Skin of body (tissue), 3 donors: ENCODE measurements at places on chromosomes 11 and 22.

GRCh38 chr11:64766881-64767280 is 7.1 kb upstream of the PYGM start:
- DNase-seq: no peak

DNA sequence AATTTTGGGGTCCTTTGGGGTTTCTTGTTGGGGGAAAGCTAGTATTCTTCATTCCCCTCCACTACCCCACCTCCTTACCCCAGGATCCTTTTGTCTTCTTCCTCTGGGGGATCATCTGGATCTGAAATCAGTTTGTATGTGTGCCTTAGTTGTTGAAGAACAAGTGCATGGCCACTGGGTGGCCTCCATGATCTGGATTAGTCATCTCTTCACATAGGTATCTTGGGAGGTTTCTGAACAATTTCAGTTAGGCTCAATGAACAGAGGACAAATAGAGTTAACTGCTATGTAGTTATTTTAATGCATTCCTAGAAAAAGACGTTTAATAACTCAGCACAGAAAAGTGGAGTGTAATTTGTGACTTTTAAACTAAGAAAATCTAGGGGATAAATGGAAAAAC is 7.1 kb upstream of the VWA5A start:
- no peak for DNase-seq

GRCh38 chr11:14237444-14237961 is 121.5 kb downstream of the RRAS2 start:
- no peak for DNase-seq

- DNase-seq: no peak
These were observed 119.8 kb upstream of the SORL1-AS1 start for GRCh38 chr11:121572571-121573059.

- DNase-seq: no peak
These were observed 168.0 kb downstream of the PGR start for GRCh38 chr11:100961633-100962032.

- DNase-seq: no peak
These were observed 10.4 kb downstream of the OR52E6 start for GRCh38 chr11:5831196-5831829.

- no peak for DNase-seq
These were observed 33.7 kb downstream of the CYB5R2 start for GRCh38 chr11:7639643-7640025.

DNA sequence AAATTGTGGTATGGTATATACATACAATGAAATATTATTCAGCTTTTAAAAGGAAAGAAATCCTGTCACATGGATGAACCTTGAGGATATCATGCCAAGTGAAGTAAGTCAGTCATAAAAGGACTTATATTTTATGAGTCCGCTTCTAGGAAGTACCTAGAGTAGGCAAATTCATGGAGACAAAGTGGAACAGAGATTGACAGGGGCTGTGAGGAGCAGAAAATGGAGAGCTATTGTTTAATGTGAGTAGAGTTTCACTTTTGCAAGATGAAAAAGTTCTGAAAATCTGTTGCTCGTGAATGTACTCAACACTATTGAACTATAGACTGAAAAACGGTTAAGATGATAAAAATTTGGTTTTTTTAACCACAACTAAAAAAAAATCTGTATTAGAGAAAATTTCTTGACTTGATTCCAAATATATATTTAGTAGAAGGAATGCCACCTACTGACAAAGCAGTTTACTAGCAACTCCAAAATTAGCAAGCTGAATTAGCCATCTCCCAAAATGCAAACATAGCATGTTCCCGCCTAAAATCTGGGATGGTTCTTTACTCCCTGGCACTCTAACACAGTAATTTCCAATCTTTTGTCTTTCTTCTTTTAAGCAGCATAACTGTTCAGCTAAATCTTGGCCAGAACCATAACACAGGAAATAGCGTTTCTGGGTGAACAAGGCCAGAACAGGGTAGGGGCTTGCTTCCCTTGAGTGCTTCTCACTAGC is 1.5 kb downstream of the UFD1 start:
- DNase-seq: peak; percentile 34

DNA sequence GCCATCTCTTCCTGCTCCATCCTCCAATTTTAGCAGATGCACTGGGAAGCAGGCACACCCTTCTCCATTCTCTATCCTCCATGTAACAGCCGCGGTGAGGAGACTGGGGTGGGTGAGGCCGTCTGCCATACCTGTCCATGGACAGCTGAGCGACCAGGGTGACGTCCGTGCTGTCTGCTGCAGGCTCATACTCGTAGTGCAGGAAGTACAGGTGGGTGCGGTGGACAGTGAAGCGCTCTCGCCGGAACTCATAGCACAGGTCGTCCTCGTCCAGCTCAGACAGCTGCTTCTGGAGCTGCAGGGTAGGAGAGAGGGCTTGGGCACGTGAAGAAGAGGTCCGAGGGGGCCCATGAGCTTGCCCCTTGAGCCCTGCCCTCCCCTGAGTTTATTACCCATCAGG is 257.8 kb upstream of the SYN3 start:
- DNase-seq: no peak

- DNase-seq: no peak
These were observed 313.3 kb downstream of the NTM start for GRCh38 chr11:131683666-131684065.

GRCh38 chr11:8707541-8708191 is 25.1 kb downstream of the RPL27A start:
- no peak for DNase-seq

DNA sequence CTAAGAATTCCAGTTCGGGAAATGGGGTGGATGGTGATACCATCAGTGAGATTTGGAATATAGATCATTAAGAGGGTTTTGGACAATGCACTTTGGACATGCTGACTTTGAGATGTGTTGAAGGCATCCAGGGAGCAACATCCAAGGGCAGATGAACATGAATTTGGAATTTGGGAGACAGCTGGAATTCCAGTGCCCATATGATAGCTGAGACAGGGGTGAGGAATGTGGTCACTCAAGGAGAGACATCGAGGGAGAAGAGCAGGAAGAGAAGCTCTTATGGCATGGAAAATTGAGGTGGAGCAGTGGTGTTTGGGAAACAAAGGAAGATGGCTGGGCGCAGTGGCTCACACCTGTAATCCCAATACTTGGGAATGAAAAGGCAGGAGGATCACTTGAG is 11.8 kb upstream of the MICAL2 start:
- no peak for DNase-seq

DNA sequence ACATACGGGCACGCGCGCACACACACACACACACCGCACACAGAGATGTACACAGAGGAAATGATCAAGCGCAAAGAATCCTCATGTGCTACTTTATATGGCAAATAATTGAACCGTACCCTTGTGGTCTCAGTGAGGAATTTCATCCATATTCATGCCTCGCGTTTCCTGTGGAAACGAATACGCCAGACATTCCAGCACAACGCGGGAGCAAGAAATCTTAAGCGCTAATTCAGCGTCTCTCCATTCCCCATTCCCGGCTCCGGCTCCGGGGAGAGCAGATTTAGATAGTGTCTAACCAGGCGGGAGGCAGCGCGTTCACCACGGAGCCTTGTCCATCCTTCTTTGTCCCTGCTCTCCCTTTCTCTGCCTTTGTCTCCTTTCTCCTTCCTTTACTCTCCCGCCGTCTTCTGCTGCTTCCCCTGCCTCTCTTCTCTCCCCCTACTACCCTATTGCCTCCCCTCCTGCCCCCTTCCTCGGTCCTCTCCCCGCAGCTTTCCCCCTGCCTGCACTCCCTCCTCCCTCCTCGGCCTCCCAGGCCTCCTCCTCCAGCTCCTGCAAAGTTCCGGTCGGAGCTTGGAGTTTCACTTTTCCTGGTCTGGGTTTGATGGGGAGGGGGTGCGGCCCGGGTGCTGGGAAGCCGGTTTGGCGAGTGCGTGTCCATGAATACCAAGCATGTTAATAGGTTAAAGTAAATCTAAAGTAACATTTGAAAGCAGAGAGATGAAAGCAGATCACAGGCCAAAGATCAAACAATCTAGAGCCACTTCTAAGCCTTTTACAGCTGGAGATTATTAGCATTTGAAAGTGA is 579.3 kb downstream of the BUD13 start:
- peak; percentile 66 for DNase-seq

GRCh38 chr11:64501500-64502427 is 89.3 kb upstream of the SLC22A12 start:
- DNase-seq: no peak

GRCh38 chr11:122910775-122911174 is 28.2 kb downstream of the JHY start:
- DNase-seq: no peak

DNA sequence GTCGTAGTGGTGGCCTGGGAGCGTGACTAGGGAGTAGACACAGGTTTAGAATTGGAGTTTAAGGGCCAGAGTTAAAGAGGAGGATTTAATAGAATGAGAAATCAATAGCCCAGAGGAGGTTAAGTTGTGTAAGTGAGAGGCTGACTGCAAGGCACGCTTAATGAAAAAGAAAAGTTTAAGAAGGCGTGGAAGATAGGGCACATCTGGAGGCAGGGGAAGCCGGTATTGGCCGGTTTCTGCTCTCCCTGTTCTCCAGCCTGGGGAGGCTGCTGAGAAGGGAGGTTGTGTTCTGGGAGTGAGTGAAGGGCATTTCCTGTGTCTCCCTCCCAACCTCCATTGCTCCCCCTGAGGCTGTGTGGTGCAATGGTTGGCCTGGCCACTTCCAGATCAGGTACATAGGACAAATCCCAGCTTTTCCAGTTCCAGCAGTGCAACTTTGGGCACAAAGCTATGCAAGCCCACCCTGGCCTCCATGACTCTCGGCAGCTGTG is 6.3 kb downstream of the GRIK4 start:
- peak; percentile 7 for DNase-seq

- no peak for DNase-seq
These were observed 13.4 kb downstream of the LGR4 start for GRCh38 chr11:27459191-27459590.

GRCh38 chr11:3042496-3043314 is 14.5 kb downstream of the CARS1 start:
- no peak for DNase-seq

DNA sequence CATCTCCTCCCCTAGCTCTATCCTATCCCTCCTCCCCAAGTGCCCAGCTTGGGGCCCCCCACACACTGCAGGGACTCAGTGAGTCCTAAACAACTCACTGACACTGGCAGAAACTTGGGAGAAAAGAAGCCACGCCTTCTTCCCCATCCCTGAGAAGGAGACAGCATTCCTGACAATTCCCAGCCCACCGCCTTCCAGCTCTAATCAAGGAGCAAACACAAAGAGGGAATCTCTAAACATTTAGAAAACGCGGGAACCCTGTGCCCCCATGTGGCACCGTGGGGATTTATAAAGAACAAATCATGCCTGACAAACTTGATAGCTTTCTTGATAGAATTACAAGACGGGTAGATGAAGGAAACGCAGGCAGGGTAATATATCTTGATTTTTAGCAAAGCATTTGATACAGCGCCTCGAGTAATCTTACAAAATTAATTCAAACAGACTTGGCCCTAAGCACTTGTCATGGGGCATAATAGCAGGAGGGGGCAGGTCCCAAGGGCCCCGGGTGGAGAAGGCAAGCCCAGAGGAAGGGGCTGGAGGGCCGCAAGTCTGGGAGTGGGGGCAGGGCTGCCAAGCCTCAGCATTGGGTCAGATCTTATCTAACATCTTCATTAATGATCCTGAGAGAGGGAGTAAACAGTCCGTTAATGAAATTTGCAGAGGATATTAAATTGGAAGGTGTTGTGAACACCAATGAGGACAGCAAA is 4.5 kb downstream of the CHST1 start:
- no peak for DNase-seq

GRCh38 chr11:120335556-120335907 is 681 bp upstream of the ARHGEF12 start:
- DNase-seq: peak; percentile 72

- no peak for DNase-seq
These were observed 737 bp downstream of the PPP2R1B start for GRCh38 chr11:111765320-111765983.

DNA sequence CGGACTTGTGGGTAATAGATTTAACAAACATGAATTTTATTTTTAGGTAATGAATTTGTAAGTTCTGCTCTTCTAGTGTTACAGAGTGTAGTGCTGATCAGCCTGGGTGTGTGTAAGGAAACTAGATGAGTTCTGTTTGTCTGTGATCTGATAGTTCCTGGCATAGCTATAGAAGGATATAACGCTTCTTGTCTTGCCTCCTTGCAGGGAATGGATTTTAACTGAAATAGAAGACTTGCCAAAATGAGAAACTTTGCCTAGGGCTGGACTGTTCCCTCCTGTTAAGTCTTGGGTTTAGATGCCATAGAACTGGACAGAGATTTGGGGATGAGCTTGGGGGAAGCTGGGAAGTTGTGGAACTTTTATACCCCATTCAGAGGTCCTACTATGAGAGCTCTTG is 11.6 kb downstream of the CCDC81 start:
- no peak for DNase-seq

- DNase-seq: peak; percentile 23
These were observed 80.1 kb downstream of the CDKN1C start for GRCh38 chr11:2805388-2806056.

GRCh38 chr11:86500500-86501140 is 125.9 kb downstream of the CCDC81 start:
- no peak for DNase-seq

DNA sequence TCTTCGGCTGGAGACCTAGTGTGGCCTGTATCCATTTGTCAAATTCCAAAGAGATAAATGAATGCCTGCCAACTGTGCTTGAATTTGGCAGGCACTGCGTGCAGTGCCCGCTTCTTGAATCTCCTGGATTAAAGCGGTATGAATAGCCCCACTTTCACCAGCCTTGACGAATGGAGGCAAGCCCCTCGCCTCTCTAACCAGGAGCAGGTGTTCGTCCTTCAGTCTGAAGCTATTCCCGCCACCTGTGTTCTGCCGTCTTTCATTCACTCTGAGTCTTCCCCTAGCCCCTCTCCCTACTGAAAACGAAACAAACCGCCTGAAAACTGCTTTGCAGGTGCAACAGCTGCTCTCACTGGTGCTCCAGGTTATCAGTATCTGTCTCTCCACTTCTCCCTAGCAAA is 11.2 kb downstream of the NLRP14 start:
- DNase-seq: no peak

DNA sequence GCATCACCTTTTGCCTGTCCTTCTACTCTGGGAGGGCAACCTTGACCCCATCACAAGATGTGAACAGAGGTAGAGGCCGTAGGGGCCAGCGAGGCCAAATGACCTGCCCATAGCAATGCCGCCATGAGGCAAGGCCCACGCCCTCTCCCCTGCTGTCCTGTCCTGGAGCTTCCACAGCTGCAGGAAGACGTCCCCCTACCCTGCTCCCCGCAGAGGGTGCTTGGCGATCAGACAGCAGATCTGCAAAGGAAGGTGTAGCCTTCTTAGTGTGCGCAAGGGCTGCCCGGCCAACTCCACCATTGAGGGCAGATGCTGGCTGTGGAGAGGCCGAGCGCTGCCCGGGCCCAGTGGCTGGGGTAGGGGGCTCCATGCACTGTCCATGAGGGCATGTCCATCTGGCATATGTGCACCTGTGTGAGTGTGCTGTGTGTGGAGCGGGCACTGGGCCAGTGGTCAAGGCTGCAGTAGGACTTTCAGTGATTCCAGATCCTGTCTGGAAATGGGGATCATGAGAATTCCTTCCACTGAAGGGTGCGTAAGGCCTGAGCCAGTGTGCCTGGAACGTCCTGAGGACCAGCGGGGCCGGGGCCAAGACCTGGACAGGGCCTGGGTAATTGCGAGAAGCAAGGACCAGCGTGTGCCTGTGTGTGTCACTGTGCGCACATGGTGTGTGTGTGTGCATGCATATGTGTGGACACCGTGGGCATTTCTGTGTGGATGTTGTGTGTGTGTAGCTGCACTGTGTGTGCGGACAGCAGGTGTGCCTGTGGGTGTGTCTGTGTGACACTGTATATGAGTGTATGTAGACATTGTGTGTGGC is 11.0 kb downstream of the TRPM5 start:
- DNase-seq: no peak

GRCh38 chr22:39439170-39439569 is 17.6 kb upstream of the MGAT3 start:
- no peak for DNase-seq
